ENCODE measurements at places on chromosomes 1 and 21.

GRCh38 chr1:40385437-40386358, 12.2 kb downstream of the SMAP2 start:
- no peak for DNase-seq

DNA sequence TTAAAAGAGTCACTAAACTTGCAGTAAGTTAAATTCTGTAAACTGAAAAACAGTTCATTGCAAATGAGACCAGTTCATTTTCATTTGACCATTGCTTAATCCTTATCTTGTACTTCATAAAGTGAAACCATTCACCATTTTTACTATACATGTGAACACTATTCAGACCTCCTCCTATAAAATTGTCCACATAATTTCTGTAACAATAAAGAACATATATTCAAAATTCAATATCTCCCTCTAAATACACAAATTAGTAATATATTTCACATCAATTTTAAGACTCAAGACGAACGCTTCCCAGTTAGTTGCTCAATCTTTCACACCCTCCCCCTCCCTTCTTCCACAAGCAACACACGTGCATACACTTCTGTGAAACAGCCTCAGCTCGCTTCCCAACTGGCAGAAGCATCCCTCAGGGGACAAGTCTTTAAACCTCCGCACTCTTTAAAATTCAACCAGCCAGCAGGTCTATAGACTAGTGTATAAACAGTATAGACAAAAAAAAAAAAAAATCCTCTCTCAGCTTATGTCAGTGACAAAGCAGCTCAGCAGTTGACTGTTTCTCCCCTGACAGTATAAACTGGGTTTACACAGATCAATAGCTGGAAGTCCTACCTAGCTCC, 99.6 kb downstream of the DENND1B start:
- DNase-seq: no peak

DNA sequence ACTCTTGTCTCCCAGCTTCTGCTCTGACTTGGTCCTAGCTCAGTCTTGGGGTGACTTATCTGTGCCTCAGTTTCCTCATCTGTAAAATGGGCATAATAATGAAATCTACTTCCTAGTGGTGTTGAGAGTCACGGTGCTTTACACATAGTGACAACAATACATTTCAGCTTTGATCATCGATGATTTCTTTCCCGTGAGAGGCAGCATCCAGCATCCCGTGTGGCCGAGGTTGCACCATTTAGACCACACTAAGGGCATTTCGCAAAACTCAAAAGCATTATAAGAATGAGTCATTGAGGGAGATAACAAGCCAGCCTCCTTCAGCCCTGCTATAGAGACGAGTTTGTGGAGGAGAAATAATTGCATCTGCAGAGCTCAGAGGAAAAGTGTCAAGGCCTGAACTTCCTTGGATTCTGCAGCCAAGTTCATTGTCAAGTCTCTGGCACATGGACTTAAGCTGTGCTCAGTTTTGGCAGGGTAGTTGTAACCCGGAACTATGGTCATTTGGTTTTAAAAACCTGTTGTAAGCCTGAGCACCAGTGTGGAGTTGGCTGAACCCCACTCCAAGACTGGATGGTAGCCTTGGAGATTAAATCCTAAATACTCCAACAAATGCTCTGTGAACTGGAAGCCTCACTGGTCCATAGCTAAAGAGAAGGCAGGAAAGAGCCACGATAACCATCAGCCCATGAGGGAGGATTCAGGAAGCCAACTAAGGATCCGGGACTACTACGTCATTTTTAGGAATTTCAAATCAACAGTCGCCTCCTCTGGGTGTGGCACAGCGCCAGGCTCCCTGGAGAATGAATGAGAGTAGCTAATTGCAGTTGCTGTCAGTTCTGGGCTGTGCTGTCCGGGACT, 64.2 kb downstream of the TCP10L start:
- no peak for DNase-seq

DNA sequence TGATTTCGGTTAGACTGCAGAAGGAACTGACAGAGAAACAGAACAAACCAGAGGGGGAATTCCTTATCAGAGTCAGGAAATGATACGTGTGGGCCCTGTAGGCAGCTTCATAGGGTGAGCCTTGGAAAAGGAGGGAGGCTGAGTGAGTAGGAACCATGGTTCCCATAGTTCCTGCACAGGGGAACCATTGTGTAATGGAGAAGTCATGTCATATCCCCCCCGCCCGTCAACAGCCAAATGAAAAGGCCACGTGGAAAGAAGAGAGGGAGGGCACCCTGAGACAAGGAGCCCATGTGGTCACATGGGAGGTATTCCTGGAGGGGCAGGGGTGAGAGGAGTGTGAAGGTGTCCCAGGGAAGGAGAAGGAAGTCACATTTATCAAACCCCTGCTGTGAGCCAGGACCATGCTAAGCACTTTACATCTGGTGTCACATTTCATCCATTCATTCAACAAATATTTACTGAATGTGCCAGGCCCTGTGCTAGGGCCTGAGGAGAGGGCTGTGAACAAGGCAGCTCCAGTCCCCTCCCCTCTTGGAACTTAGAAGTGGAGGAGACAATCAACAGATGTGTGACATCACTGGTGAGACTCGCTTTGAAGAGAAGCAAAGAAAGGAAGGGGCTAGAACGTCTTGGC, 15.7 kb upstream of the FGR start:
- no peak for DNase-seq

DNA sequence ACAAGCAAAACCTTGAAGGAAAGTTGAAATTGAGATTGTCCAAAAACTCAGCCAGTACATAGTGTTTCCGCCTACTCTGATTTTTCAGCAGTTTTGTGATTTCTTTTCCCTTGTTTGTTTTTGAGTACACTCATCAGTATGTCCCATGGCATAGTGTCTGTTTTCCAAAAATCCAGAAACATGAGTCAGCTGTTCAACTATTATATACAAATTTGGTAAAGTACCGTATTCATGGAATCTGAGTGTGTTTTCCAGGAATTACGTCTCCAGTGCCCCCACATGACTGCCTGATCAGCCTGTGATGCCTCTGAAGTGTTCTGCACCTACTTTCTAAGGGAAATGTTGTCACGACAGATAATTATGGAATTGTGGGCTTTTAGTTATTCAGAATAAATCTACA, 186.8 kb downstream of the LTN1 start:
- DNase-seq: no peak

GRCh38 chr1:226209307-226210059, 14.0 kb upstream of the MIXL1 start:
- no peak for DNase-seq

GRCh38 chr1:114130213-114130612, 23.5 kb downstream of the SYT6 start:
- no peak for DNase-seq

DNA sequence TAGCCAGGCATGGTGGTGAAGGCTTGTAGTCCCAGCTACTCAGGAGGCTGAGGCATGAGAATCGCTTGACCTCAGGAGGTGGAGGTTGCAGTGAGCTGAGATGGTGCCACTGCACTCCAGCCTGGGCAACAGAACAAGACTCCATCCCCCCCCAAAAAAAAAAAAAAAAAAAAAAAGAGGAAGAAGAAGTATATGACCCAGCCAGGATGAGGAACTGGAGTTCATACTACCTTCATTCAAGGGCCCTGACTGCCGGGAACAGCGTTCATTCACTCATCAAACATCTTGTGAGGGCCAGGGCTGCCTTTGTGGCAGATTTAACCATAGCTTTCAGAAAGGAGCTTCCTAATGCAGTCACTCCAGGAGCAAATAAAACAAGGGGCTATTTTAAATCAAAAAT, 127.6 kb downstream of the MRPS6 start:
- DNase-seq: no peak

GRCh38 chr1:169495046-169495775, 9.5 kb upstream of the SLC19A2 start:
- DNase-seq: no peak

DNA sequence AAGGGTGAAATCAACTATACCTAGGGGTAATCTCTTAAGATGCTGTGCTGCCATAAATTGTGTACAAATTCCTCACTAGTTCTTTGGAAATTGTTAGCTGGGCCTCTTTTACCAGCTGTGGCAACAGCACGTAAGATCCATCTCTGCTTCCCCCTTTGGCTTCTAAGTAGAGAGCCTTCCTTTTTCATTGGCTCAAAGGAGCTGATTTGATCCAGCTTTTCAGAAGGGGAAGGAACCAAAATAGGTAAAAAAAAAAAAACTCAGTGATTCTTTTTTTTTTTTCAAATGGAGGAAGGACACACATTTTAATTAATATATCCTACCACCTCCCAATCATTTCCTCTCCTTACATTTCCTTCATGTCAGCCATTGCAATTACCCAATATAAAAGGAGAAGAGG, 4.0 kb upstream of the RCAN1 start:
- DNase-seq: no peak

- DNase-seq: no peak
These were observed 32.7 kb upstream of the PCP4 start for GRCh38 chr21:39834543-39834942.
